M059J (cell line): ENCODE measurements at places on chromosomes 6 and 20. TPM values are rescaled to one million over a fixed set of nuclear protein-coding genes. Genes with fewer than 3 reads are reported as not detected.

DNA sequence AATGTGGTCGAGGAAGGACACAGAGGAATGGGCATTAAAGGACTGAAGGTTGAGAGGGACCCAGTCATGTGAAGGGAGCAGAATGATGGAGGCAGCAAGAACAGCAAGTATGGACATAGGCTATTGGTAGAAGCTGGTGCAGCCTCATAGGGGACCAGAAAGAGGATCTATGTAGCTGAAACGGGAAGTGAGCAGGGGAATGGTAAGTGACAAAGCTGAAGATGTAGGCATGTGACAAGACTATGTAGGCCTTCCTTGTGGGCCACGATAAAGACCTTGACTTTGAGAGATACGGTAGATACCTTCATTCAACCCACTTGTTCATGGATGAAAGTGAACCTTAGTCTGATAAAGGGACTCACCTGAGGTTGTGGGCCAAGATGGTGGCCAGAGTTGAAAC lies 3.5 kb downstream of the CTNNBL1 start:
- no peak for DNase-seq

Gene PI3
- total RNA-seq: not detected in 2 replicates

DNA sequence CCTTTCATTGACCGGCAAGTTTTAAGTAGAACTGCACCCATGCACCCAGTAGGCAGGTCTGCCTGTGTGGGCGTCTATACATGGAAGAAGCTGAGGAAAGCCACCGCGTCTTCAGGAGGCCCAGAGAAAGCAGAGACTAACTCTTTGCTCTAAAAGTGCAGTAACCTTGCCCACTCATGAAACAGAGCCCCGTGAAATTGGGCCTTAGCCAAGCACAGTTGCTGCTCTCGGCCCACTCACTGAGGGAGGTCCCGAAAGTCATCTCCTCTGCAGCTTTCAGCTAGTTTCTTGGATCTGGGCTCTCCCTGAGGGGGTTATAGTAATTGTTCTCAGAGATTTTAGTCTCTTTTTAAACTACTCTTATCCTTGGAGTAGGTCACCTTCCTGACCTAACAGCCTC lies 74.0 kb upstream of the SYNJ2 start:
- no peak for DNase-seq

Gene NHLRC1
- 1.9 and 3.4 TPM in 2 replicates for total RNA-seq
